ENCODE measurements at places on chromosomes 4 and X.

DNA sequence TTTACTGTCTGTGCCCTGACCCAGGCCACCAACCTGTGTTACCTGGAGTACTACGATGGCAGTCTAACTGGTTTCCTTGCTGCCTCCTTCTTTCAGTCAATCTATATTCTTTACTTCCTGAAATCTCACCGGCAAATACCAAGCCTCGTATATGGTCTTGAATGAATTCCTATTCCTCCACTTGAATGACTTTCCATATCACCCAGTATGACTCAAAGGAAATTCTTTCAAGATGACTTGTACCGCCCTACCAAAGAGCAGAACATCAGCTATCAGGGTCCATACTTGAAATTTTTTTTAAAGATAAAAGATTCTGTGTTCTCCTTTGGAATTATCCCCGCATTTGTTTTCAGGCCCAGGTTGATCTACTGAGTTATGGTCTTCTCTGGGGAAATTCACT is 378.0 kb downstream of the AFF2 start:
- no peak for DNase-seq

DNA sequence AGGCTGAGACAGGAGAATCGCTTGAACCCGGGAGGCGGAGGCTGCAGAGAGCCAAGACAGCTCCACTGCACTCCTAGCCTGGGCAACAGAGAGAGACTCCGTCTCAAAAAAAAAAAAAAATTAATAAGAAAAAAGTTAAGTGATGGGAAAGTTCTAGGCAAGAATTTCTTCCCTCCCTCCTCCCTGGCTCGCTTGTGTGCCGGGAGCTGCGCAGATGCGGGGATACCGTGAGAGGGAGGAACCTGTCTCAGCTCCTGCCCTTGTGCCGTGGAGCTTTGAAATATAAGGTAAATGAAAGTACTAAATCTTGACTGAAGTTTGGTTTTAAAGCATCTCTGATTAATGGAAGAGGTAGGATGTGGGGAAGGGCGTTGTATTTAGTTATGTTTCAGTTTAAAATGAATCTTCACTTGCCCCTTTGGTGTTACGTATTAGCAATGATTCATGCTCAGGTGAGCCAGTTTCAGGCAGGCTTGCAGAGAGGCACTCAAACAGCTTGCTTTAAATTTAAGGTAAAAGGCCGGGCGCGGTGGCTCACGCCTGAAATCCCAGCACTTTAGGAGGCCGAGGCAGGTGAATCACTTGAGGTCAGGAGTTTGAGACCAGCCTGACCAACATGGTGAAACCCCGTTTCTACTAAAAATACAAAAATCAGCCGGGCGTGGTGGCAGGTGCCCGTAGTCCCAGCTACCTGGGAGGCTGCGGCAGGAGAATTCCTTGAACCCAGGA is 1.4 kb upstream of the UFSP2 start:
- DNase-seq = no peak

GRCh38 chr4:166277401-166277800 is 404.4 kb downstream of the TLL1 start:
- DNase-seq = no peak

DNA sequence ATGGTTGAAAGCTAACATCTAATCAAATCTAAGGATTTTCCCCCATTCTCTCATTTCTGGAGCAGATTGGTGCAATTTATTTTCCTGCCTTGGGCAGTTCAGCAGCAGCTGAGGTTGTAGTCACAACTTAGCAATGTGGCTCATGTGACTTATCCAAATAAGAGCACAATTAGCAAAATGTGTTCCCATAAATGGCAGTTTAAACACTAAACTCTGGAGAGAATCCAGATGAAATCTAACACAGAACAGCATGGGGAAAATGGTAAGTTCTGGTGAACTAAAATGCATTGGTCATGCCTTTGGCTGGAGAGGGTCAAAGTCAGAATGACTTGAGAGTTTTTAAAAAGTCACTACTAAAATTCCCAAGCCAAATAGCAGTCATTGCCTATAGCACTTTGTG is 422.6 kb upstream of the DIPK2B start:
- DNase-seq = no peak

- DNase-seq = no peak
These were observed 764.5 kb upstream of the TENM3 start for GRCh38 chr4:181478656-181479055.

GRCh38 chrX:143580266-143580665 is 55.6 kb downstream of the SLITRK4 start:
- no peak for DNase-seq

- DNase-seq = no peak
These were observed 42.1 kb downstream of the NFKB1 start for GRCh38 chr4:102543030-102543928.

DNA sequence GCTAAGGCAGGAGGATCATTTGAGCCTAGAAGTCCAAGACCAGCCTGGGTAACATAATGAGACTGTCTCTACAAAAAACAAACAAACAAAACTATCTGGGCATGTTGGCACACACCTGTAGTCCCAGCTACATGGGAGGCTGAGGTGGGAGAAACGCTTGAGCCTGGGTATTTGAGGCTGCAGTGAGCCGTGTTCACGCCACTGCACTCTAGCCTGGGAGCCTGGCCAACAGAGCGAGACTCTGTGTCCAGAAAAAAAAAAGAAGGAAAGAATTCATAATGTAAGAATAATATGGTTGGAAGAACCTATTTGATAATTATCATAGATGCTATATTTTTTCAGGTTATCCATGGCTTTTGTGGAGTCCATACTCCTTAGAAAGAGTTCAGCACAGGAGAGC is 26.0 kb upstream of the DCHS2 start:
- no peak for DNase-seq

- DNase-seq = no peak
These were observed 56.2 kb downstream of the PPA2 start for GRCh38 chr4:105417624-105418023.

DNA sequence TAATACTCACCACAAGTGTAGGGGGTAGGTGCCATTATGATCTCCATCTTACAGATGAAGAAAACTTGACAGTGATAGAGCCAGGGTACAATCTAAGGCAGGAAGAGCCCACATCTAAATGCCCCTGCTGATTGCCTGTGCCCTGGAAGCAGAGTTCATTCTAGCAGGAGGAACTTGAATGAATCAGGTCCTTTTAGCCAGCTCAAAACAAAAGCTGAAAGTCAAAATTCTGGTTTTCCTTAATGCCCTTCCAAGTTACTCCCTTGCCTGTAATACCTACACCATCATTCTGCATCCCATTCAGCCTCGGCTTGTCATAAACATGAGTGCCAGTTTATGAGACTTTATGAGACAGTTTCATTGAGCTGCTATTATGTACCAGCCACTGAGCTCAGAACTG is 89.6 kb downstream of the SCD5 start:
- DNase-seq = no peak

GRCh38 chrX:70386235-70386634 is 36.9 kb upstream of the GDPD2 start:
- no peak for DNase-seq

DNA sequence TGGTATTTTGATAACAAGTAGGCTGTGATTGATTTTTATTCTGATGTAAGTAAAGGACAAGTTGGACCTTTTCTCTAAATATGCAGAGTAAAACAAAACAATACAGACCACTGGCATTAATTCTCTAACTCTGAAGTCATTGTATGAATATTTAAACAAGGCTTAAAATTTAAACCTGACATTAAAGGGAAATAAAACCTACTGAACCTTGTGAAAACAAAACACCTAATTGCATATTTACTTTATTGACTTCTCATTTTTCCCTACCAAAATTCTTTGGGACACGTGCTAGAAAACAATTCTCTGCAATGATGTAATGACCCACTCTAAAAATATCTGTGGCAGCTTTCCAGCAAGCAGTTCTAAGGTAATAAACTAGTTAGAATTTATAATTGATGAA is 369.7 kb upstream of the TRAM1L1 start:
- DNase-seq = no peak

DNA sequence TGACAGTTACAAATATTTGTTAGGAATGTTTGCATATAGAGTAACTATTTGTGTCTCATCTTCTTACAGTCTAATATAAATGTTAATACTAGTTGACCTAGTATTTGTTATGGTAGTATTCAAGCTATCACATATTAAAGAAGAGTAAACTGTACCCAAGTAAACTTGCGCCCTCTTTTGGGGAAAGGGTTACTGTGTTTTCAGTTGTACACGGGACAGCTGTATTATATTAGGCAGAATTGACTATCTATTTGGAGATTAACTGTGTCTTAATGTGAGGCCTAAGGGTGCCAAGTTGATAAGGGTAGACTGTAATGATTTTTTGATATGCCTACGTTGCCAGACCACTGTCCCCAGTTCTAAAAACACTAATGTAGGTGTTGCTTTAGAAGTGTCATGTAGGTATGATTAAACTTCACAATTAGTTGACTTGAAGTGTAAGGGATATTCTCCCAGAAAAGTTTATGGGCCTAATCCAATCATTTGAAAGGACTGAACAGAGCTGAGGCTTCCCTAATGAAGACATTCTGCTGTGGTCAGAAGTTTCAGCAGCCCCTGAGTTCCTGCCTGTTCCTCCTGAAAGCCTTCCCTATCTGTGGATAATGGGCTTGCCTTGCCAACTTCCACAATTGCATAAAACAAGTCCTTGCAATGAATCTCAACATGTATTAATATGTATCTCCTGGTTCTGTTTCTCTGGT is 172.8 kb upstream of the CXCL13 start:
- DNase-seq = no peak

DNA sequence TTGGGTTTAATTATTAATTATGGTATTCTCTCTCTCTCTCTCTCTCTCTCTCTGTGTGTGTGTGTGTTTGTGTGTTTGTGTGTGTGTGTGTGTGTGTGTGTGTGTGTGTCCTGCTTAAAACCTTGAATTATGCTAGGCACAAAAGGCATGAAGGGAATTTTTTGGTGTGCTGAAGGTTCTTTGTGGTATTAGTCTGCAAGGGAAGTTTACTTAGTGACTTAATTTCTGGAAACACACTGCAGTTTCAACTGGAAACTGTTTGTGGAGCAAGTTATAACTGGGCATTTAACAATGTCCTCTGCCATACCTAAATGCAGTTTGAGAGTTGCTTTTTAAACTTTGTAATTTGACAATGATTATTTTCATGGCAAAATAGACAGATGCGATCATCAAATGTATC is 111.7 kb downstream of the FRMPD4 start:
- DNase-seq = no peak

- DNase-seq = no peak
These were observed 102.3 kb upstream of the PCDH7 start for GRCh38 chr4:30617836-30618235.

- no peak for DNase-seq
These were observed 210.6 kb upstream of the DKK2 start for GRCh38 chr4:107246761-107247160.

GRCh38 chrX:124820738-124821137 is 474.4 kb downstream of the SH2D1A start:
- DNase-seq = no peak

- no peak for DNase-seq
These were observed 455 bp upstream of the ABCB7 start for GRCh38 chrX:75156531-75156945.

DNA sequence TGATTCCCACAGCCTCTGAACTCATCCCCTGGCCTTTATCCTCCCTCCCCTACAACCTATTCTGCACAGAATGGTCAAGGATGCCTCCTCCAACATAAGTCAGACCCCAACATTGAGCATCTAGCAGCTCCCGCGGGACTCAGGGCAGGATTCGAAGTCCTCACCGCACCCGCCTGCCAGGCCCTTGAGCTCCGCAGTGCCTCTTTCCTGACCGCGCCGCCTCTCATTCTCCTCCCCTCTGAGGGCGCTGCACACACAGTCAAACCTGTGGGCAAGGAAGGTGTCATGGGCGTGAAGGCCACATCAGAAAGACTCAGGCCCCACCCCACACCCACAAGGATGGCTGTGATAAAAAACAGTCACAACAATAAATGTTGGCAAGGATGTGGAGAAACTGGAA is 84.1 kb downstream of the CPZ start:
- DNase-seq = no peak

DNA sequence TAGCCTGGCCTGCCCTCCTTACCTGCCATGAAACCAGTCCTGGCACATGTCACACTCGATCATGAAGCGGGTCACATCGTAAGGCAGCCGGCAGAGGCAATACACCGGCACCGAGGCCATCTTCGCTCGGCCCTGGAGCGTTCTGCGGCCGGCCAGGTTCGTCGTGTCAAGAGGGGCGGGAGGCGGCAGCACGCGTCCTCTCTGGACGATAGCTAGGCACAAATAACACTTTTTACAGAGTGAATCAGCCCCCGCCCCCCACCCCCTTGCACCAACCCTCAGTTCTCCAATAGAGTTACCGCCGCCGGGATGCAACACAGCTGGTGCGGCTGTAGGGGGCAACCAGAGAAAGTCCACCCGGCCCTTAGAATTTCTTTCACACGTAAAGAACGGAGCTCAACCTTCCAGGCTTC is 1.7 kb downstream of the PHF8 start:
- peak; percentile 20 for DNase-seq

GRCh38 chr4:60945641-60946040 is 254.5 kb upstream of the ADGRL3 start:
- no peak for DNase-seq

GRCh38 chr4:179325181-179325580 is 1882.9 kb upstream of the AGA start:
- DNase-seq = no peak

DNA sequence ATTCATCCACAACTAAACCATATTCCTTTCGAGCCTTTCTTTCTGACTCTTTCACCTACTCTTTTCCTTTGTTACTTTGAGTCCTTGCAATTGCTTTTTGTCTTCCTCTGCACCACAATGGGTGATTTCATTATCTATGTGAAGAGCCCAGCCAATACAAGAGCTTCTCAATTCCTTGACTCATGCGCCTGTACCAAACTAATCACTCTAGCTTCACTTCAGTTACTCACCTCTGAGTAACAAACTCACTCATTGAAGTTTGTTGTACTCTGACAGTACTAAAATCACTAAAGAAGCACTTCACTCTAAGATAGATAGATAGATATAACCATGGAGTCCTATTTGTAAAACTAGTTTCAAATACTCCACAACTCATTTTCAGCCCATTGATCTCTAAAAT is 191.7 kb upstream of the EPHA5 start:
- DNase-seq = no peak

GRCh38 chr4:2257361-2258081 is 4.4 kb downstream of the MXD4 start:
- DNase-seq = no peak

- no peak for DNase-seq
These were observed 170.9 kb downstream of the RCHY1 start for GRCh38 chr4:75343333-75343732.

- no peak for DNase-seq
These were observed 285.4 kb upstream of the ARSJ start for GRCh38 chr4:114264877-114265291.

DNA sequence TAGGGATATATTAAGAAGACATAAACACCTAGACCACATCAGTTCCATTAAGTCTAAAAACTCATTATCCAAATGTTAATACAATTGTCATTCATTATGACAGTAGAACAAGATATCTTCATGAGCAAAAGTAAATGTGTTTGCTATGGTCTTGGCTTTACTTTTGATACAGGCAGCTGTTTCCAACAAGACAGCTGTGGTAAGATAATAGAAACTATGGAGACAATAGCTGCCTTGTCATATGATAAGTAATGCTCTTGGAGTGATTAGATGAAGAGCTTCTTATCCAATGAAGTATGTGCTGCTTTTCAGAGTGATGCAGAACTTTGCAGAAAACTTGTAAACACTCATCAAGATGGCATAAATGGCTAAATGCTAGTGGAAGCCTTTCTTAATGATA is 1066.0 kb downstream of the FSTL5 start:
- no peak for DNase-seq

Data from NCI-H1092 (cell line).